WTC11 (cell line): ENCODE measurements at places on chromosomes 12 and 14.
A peak's percentile ranks its signal among the peaks of the same experiment; 100 is the strongest.

- peak; percentile 63 for DNase-seq
These were observed 57.9 kb upstream of the PNMA1 start for GRCh38 chr14:73771848-73772638.

DNA sequence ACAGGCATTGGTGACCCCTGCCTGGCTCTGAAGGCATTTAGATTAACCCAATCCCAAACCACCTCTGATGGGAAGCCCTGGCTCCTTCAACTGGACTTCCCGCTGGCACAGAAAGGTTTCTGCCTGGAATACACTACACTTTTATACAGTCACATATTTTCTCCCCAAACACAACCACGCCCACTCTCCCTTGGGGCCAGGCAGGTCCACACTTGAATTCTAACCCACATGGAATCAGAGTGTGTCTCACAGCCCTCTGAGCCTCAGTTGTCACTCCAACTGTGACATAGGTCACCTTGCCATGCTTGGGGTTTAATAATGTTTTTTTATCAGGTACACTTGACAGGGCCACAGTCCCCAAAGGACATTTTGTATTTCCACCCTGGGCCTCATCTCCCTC lies 368.6 kb downstream of the BCL11B start:
- no peak for DNase-seq

GRCh38 chr12:90366286-90366685 lies 588.7 kb downstream of the CCER1 start:
- no peak for DNase-seq

GRCh38 chr14:42224053-42224888 lies 617.6 kb downstream of the LRFN5 start:
- DNase-seq, result peak; percentile 85

DNA sequence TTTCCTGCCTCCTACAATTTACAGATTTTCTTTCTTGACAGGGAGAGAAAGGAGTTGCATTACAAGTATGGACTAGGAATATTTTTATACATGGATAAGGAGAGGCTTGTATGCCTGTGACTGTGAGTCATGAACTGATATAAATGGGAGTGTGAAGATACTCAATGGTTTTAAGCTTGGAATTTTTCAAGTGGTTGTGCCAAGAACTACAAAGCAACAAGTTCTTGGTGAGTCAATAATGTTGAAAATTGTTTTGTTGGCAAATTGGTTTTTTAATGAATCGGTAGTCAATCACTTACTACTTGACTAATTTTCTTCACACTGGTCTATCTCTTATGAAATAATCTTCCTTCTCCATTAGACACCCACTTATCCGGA lies 58.9 kb upstream of the HMGA2 start:
- no peak for DNase-seq
